ENCODE measurements at places on chromosomes 2 and 18.

DNA sequence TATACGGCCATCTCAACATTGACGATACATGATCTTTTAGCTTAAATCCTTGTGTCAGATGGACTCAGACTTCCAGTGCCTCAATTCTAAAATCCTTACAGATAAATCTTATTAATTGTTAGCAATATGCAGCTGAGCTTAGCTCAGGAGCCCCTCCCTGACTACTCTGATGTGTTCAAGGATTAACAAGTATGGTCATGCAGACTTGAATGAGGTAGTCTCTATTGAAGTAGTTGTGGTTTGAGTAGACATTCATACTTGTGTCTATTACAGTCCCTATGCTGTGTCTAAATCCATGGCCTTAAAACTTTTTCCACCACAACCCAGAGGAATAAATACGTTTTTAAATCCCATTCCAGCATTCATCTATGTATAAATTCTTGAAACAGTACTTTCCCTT lies 119.5 kb downstream of the NUP35 start:
- DNase-seq = no peak

- DNase-seq = no peak
Measured at GRCh38 chr2:84801811-84802210, 79.1 kb downstream of the TRABD2A start.

GRCh38 chr2:47155091-47155876 lies at the start of gene STPG4:
TSS of gene STPG4 (minus strand) at chr2:47155308. CDS start at chr2:47155251, 57 bp downstream.
- no peak for DNase-seq

DNA sequence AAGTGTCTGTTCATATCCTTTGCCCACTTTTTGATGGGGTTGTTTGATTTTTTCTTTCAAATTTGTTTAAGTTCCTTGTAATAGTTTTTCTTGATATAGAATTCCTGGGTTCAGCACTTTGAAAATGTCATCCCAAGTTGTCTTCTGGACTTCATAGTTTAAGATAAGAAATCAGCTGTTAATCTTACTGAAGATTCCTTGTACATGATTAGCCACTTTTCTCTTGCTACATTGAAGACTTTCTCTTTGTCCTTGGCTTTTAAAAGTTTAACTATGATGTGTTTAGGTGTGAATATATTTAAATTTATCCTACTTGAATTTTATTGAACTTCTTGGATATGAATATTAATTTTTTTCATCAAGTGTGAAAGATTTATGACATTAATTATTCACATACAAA lies 387.2 kb upstream of the CWC22 start:
- DNase-seq = no peak

- no peak for DNase-seq
Measured at GRCh38 chr2:80300954-80301353, 3.6 kb downstream of the LRRTM1 start.

DNA sequence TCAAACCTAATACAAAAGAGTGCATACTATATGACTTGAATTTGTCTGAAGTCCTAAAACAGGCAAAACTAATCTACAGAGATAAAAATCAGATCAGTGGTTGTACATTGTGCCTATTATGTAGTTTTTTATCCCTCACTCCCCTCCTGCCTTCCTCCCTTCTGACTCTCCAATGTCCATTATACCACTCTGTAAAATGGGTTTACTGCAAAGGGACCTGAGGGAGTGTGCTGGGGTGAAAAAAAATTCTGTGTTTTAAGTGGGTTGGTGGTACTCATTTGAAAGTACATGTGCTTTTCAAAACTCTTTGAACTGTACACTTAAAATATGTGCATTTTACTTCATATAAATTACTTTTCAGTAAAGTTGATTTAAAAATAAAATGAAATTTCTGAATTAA lies 89.0 kb upstream of the UBE2E3 start:
- DNase-seq = no peak

DNA sequence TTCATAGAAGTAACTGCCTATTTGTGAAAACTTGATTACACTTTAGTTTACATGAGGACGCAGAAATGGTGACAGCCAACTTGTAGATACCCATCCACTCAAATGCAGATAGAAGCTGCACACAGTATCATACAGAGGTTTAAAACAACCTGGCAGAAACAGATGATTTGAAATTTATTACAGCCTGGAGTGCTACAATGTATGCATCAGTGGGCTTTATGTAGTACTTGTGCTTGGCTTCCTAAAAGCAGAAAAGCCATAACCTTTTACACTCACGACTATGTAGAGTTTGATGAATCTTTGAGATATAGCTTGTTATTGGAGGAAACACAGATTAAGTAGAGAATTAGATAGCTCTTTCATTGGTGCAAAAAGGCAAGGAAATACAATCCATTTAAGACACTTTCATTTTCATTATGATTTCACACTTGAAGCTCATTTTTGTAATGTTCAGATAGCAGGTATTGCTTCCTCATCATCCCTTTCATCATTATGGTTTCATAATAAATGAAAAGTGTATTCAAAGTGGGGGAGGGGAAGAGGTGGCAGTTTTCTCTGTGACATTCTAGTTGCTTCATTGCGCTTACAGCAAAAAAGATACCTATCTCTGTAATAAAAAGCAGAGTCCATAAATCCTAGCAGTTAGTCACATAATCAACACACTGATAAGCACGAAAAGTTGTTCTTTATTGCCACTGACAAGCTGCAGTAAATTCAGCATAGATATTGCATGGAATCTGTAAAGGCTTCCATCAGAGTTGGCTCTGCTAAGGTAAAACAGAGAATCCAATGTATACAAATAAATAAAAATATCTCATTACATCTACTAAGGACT lies 789.8 kb upstream of the FSHR start:
- no peak for DNase-seq

- DNase-seq = no peak
Measured at GRCh38 chr18:63783394-63783793, 8.2 kb downstream of the SERPINB7 start.

GRCh38 chr2:42854207-42854818 lies 61.9 kb upstream of the HAAO start:
- no peak for DNase-seq

- DNase-seq = no peak
Measured at GRCh38 chr18:51029378-51029693, 677 bp upstream of the SMAD4 start.

DNA sequence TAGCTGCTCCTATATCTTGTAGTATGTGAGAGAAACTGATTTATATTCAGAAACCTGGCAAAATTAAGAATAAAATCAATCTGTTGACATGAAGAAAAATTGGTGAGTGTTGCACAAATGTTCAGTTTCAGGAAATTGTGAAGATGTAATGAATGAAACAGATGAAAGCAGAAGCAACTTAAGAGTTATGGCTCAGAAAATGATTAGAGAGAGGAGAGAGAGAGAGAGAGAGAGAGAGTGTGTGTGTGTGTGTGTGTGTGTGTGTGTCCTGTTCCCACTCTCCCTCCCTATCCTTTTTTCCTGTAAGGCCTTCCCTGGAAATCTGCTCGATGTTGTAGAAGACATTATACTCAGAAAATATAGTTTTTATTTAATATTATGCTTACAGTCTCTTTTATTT lies 31.4 kb downstream of the MAP4K4 start:
- no peak for DNase-seq

DNA sequence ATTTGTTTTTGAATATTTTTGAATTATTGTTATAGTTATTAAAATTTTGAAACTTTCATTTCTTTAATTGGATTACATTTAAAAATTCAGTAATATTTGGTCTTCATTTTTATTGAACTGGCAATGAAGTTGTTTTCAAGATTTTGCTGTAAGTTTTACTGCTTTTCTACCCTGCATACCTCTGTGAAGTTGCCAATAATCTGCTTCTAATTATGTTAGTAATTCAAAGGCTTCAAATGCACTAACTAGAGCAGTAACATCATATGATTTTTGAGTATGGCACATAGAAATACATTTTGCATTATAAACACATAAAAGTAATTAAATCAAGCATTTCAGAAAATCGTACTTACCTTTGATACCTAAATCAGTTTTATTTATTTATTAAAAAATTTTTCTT lies 40.3 kb upstream of the FAM171B start:
- peak; percentile 31 for DNase-seq

- no peak for DNase-seq
Measured at GRCh38 chr2:88692187-88692586, 714 bp downstream of the RPIA start.

- no peak for DNase-seq
Measured at GRCh38 chr2:58930537-58930936, 689.4 kb upstream of the FANCL start.

DNA sequence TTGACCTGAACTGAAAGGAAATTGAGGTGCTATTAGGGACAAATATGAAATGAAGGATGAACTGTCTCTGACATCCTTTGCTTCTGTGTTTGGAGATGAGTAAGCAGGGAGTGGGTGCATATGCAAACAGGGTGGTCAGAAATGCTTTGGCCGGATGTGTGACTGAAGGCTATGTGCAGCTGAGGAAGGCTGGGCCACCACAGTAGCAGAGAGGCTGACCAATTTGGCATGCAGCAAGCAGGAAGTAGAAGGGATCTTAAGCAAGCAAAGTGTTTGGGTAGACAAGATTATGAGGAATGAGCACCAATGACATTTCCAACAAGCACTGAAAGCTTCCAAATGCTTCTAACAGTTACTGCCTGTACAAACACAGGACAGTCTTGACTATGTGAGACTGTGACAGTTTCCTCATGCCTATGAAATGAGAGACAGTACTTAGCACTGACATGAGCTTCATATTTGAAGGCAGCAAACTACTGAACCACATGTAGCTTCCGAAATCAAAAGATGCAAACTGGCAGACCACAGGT lies 3.3 kb upstream of the ACTR3 start:
- peak; percentile 81 for DNase-seq

- peak; percentile 86 for DNase-seq
Measured at GRCh38 chr2:234550511-234551107, 53.7 kb upstream of the ARL4C start.

GRCh38 chr2:60118061-60118460 lies 435.4 kb downstream of the BCL11A start:
- DNase-seq = peak; percentile 8

- DNase-seq = no peak
Measured at GRCh38 chr2:84969511-84970209, 1.3 kb upstream of the KCMF1 start.

- no peak for DNase-seq
Measured at GRCh38 chr2:183253441-183254130, 129.3 kb downstream of the NUP35 start.

DNA sequence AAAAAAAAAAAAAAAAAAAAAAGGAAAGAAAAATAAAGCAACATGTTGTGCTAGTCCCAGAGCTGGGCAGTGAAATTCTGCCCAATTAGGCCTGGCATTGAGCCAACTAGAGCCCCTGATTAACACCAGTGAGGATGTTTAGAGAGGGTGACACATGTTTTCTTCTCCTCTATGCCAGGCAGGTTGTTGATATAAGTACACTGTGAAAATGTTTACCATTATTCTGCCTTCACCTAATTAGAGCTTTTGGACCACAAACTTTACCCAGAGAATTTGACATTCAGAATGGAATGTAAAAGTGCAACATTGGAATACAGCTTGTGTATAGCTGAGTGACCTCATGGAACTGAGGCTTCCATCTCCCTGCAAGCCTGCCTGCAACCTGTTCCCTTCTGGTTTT lies 95.9 kb upstream of the MSH2 start:
- DNase-seq = no peak

DNA sequence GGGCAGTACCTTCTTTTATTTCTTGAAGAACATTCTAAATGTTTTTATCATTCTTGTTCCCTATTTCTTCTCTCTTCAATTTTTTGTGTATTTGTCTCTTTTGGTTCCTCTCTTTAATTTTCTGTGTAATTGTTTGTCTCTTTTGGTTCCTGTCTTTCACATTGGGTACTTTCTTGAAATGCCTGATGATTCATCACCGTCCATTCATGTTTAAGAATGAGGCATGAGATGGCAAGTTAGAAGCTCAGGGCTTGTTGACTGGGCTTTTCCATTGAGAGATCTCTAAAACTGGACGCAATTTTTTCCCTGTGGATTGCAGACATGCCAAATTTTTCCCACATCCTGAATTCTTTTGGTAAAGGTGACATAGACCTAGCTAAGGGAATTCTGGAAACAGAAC lies 33.7 kb upstream of the IL1R2 start:
- no peak for DNase-seq

GRCh38 chr2:109472974-109473373 lies 140.8 kb downstream of the SEPTIN10 start:
- DNase-seq = no peak

DNA sequence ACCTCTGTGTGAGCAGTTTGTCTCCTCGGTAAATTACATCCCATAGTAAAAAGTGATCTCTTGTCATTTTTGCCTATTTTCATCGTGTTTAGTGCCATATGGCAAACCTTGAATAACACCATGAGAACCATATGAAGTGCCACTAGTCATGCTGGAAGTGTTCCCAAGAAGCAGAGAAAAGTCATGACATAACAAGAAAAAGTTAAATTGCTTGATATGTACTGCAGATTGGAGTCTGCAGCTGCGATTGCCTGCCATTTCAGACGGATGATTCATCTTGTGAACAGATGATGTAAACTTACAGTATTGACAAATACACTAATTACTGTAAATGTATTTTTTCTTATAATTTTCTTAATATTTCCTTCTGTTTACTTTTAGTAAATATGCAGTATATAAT lies 846.7 kb downstream of the BCL11A start:
- DNase-seq = peak; percentile 4

DNA sequence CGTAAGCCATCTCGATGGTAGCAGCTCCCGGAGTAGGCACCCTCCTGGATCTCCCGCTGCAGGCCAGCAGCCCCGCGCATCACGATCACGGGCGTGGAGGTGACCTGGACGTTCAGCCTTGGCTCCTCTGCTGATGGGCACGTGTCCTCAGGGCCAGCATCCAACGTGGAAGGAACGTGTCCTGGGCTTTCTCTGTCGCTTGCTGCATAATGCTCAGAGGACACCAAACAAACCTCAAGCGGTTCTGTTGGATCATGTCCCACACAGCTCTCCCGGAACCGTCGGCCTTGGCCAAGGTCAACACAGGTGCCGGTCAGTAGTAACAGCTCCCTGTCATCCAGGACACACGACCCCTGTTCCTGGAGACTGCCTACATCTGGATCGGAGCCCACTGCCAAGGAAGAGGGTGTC lies 23.1 kb downstream of the PASK start:
- DNase-seq = no peak

DNA sequence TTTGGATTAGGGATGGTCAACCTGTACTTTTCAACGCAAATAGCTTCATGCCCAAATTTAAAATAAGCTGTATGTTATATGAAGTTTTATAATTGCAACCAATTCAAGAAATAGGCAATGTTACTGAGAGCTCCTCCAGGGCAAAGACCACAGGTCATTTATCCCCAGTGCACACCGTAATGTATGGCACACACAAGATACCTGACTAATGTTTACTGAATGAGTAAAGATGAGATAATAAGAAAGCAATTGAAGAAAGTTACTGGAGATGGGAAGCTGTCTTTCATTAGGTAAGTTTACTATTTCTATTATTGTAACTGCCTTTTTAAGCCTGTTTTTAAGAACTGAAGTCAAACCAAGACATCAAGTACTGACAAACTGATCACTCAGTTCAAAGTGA lies 184.5 kb upstream of the VRK2 start:
- no peak for DNase-seq

GRCh38 chr2:30393510-30393909 lies 53.5 kb upstream of the LCLAT1 start:
- no peak for DNase-seq

GRCh38 chr2:1282552-1282951 lies 130.7 kb upstream of the TPO start:
- peak; percentile 34 for DNase-seq

- DNase-seq = no peak
Measured at GRCh38 chr2:38863061-38863695, 12.6 kb downstream of the DHX57 start.

GRCh38 chr2:37890893-37891495 lies 34.1 kb upstream of the RMDN2 start:
- DNase-seq = peak; percentile 66
